T-helper 1 cell (primary cell): ENCODE measurements at places on chromosomes 2 and 18.

DNA sequence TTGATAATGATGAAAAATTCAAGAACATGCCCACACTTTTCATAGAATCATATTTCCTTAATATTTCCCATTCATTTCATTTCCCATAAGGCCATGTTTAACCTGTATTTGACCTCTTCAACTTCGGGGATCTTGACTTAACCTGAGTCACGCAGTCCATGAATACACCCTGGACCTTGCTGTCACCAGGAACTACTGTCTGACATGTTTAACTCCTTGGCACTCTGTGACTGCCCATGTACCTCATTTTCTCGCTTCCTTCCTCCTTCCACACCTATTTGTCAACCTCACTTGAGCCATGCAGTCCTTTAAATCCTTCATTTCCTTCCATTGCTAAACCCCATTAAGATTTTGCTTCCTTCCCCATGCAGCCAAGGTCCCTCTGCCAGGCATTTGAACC is 16.3 kb downstream of the ABCB11 start:
- no peak for DNase-seq

DNA sequence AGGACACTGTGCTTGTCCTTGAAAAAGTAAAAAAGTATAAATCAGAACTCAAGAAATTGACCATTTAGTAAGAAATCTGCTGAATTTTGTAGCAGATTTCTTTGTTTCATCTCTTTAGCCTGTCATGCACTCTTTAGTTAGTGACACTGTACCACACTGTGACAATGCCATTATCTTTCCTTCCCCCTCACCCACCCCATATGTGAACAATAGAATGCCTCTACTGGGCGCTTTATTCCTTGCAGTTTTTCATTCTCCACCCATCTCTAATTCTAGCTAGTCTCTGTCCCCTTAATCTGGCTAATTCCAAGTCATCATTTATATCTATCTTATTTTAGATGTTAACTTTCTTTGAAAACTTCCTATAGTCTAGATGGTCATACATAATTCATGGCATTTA is 241.0 kb downstream of the LRP1B start:
- no peak for DNase-seq

GRCh38 chr18:58104096-58104495 is 60.1 kb downstream of the NEDD4L start:
- DNase-seq = no peak

GRCh38 chr18:58417752-58418151 is 211.1 kb downstream of the ALPK2 start:
- DNase-seq = no peak

DNA sequence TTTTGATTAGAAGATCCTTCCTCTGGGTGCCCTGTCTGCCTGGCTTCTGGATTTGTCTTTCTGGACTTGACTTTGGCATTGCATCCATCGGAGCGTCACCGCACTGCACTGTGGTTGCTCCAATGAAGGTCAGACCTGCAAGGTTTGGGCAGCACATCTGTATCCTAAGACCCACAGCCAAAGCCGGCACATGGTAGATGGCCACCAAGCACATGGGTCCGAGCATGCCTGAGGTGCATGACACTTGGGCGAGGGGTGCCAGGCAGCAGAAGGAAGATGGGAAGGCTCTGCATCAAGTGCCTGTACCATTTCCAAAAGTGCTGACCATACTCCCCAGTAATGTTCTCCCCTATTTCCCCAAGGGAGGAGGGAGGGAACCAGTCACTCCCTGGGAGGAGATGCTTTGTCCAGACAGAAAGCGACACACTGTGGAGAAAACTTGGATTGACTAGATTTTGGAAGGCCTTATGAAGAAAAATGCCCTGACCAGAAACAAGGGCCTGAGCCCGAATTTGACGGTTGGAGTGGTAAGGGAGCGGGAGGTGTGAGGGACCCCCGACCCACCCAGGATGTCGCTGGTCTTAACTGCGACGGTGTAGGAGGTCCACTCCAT is 149.9 kb downstream of the LOXHD1 start:
- DNase-seq = no peak

- no peak for DNase-seq
These were observed 35.8 kb upstream of the ASPRV1 start for GRCh38 chr2:69997015-69997830.

GRCh38 chr2:42622943-42623676 is 54.7 kb downstream of the MTA3 start:
- no peak for DNase-seq

GRCh38 chr2:169160926-169161481 is 91.6 kb downstream of the DHRS9 start:
- DNase-seq = no peak

DNA sequence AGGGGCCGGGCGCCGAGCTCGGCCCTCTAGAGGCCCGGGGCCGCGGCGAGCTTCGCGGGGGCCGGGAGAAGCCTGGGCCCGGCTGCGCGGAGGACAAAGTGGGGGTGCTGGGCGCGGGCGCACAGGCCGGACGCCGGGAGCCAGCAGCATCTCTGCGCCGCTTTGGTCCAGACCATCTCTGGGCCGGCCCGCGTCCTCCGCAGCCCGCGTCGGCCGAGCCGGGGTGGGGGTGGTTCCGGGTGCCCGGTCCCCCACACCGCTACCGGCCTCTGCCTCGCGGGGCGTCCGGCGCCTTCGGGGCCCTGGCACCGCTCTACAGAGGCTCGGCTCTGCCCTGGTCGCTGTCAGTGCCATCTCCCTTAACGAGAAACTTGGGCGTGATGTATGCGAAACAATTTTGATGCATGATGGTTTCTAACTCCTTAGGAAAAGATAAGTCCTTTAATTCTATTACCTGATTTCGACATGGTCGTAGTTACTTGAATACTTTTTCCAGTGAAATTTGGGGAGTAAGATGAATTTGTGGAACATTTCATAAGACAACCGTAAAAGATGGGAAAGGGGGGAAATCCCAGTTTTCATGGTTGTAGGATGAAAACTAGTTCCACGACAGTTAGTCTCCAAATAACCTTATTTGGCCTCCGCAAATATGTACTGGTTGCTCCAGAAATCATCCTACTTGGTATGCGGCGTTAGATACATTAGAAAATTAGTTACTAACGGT is 562 bp downstream of the TWSG1 start:
- peak; percentile 9 for DNase-seq

GRCh38 chr2:233439191-233439590 is 84.9 kb downstream of the DGKD start:
- no peak for DNase-seq

DNA sequence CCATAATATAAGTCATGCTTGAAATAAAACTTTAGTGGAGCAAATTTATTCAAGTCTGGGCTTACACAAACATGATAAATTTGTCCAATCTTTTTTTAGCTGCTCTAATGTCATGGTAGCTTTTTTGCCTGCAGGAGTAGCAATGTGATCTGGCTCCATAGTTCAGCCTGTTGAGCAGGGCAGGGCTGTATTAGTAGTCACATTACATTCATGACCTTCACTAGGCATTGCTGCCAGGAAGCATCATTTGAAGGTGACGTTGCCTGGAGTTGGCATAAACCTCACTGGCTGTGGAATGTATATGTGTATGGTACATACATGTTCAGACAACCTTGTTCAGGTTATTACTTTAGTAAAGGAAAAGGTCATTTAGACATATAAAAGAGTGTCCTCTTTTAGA is 76.6 kb downstream of the CCDC85A start:
- DNase-seq = no peak

DNA sequence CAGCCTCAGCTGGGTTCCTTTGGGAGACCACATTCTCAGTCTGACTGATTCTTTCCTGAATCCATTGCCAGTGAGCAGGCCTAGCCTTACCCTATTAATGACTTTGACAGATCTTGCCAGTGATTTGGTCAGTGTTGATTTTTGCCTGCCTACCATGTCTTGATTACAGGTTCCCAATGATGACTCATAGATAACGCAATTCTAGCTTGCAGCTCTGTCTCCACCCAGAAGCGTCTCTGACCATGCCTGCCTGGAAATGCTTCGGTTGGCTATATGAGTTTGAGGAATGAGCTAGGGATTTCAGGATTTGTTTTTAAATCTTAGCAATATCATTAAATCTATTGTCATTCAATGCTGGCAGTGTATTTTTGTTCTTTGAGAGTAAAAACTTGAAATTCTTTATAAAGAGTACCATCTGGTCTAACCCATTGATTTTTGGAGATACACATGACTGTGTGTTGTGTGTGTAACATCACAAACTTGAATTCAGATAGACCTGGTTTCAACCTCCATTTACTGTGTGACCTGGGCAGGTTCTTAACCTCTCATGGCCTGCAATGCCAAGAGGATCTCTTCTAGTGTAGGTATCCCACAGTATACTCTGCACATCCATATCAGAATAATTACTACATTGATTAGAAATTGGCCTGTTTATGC is 57.0 kb downstream of the CCDC150 start:
- DNase-seq = no peak

GRCh38 chr2:137747509-137747908 is 216.8 kb upstream of the HNMT start:
- DNase-seq = no peak

- no peak for DNase-seq
These were observed 228.4 kb upstream of the SLC39A10 start for GRCh38 chr2:195428673-195429072.

GRCh38 chr2:95039363-95039762 is 13.9 kb downstream of the MAL start:
- DNase-seq = no peak

DNA sequence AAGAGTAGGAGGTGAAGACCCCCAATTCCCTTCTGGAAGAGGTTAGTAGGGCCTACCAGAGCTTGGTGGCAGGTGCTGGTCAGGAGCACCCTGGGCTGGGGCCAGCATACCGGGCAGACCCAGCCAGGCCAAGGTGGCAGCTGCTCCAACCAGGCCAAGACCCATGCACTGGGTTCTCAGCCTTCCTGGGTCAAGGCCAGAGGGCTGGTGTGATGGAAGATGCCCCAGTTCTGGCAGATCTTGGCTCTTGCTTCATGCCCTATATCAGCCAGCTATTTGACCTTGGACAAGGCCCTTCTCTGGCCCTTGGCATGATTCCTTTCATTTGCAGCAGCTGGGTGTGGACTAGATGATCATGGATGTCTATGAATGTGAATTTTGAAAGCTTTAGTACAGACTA is 57.7 kb downstream of the PRKCE start:
- no peak for DNase-seq

DNA sequence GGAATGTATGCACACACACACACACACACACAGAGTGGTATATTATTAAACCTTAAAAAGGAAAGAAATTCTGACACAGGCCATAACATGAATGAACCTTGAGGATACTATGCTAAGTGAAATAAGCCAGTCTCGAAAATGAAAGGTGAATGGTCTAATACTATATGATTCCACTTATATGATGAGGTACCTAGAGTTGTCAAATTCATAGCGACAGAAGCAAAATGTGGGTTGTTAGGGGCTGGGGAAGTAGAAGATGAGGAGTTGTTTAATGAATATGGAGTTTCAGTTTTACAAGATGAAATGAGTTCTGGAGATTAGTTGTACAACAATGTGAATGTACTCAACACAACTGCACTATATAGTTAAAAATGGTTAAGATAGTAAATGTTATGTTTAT is 118.1 kb downstream of the ABCA12 start:
- no peak for DNase-seq

DNA sequence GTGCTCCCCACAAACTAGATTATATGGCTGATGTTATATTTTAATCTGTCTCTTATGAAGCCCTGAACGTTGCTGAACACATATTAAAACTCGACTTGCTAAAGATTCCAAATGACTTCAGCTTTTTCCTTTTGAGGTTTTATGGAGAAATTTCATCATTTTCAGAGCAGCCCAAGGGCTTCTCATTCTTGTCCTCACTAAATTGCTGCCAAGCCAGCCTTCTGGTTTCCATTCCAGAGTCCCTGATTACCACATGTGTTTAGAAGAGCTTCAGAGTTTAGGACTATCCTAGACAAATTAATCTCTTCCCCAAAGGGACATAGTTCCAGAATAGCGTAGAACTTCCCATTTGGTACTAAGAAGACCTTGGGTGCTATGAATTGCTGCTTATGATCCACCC is 77.8 kb upstream of the CCDC195 start:
- no peak for DNase-seq

- DNase-seq = peak; percentile 37
These were observed 38.8 kb upstream of the BMP10 start for GRCh38 chr2:68909793-68910674.

DNA sequence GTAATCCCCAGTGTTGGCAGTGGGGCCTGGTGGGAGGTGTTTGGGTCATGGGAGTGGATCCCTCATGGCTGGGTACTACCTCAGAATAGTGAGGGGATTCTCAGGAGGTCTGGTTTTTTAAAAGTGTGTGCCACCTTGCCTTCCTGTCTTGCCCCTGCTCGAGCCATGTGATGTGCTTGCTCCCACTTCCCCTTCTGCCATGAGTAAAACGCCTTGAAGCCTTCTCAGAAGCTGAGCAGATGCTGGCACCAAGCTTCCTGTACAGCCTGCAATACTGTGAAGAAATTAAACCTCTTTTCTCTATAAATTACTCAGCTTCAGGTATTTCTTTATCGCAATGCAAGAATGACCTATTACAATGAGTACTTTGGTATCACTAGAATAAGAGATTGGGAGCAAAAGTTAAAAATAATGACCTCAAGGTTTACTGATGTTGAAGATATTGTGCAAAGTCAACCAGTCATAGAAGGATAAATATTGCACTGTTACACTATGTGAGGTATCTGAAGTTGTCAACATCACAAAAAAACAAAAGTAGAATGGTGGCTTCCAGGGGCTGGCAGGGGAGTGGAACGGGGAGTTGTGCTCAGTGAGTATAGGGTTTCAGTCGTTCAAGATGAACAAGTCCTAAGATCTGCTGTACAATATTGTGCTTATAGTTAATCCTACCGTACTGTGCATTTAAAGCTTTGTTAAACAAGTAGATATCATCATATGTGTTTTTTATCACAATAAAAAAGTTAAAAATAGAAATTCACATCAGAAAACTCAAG is 938.3 kb upstream of the CNTNAP5 start:
- no peak for DNase-seq

- no peak for DNase-seq
These were observed 137.2 kb downstream of the CELF4 start for GRCh38 chr18:37428288-37428974.

DNA sequence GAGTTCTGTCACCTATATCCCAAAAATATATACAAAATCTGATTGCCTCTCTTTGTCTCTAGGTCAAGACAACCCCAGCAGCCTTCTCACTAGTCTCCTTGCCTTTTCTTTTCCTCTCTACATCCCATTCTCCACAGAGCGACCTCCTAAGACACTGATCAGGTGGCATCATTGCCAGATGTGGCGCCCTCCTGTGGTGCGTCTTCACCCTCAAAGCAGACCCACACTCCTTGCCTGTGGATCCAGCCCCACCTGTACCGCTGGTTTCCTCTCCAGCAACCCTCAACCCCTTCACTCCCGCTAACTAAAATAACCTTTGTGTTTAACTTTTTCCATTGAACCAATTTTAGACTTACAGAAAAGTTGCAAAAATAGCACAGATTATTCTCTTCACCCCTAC is 273.3 kb downstream of the GLI2 start:
- no peak for DNase-seq
